ENCODE measurements at places on chromosomes 4 and X.

DNA sequence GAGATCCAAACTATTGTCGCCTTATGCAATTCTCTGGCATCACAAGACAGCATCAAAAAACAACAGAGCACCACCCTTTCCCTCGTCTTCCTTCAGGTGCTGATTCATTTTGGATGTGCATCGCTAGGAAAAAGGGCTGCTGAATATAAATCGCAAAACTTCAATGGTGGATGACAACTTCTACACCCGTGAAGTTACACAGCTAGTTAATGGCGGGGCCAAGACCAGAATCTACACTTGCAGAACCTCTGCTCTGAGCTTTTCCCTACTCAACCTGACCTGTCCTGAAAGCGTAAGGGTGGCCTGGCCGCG, 674 bp downstream of the GNPDA2 start:
- DNase-seq = no peak

- DNase-seq = no peak
These were observed 109.6 kb downstream of the TNIP2 start for GRCh38 chr4:2646396-2647149.

GRCh38 chr4:25441519-25442117, 64.6 kb downstream of the ANAPC4 start:
- DNase-seq = no peak

DNA sequence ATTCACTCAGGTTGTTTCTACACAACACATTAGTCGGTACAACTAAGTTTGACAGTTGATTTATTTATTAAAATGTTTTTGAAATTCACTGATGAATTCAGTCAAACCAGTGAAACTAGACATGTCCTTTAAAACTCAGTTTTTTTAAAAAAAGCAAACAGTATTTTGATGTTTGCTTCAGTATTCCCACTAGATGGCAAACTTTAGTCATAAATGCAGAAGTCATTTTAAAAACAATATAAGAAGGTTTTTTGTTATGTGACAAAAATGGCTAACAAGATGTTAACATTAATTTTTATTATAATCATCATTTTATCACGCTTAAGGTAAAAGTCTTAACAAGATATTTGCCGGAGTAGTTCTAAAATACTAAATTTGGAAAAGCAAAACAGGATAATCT, 1337.8 kb upstream of the DIAPH2 start:
- DNase-seq = no peak

- DNase-seq = no peak
These were observed at the start of gene MBNL3 for GRCh38 chrX:132488819-132489577. TSS of gene MBNL3 (minus strand) at chrX:132489038. CDS start at chrX:132439611, 49,427 bp downstream.

- no peak for DNase-seq
These were observed 2.4 kb upstream of the CTAG2 start for GRCh38 chrX:154655786-154656185.
